ENCODE measurements at places on chromosomes 5 and 9. TPM values are rescaled to one million over a fixed set of nuclear protein-coding genes. Genes with fewer than 3 reads are reported as not detected.

The GRXCR2 gene
- polyA plus RNA-seq = not detected

DNA sequence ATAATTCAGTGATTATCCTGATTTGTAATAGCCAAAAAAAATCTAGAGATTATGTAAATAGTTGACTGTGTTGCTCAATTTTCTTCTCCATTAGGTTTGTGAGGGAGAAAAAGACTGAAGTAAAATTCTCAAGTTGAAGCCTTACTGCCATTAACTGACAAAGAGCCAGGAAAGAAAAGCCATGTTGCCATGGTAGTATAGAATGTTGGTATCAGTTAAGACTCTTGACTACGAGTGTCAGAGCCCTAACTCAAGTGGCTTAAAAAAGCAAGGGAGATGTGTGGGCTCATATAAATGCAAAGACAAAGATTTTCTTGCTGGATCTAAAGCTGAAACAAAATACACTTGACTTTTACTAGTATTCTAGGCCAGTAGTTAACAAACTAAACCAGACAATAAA, 571.7 kb downstream of the KCTD16 start:
- no peak for DNase-seq

DNA sequence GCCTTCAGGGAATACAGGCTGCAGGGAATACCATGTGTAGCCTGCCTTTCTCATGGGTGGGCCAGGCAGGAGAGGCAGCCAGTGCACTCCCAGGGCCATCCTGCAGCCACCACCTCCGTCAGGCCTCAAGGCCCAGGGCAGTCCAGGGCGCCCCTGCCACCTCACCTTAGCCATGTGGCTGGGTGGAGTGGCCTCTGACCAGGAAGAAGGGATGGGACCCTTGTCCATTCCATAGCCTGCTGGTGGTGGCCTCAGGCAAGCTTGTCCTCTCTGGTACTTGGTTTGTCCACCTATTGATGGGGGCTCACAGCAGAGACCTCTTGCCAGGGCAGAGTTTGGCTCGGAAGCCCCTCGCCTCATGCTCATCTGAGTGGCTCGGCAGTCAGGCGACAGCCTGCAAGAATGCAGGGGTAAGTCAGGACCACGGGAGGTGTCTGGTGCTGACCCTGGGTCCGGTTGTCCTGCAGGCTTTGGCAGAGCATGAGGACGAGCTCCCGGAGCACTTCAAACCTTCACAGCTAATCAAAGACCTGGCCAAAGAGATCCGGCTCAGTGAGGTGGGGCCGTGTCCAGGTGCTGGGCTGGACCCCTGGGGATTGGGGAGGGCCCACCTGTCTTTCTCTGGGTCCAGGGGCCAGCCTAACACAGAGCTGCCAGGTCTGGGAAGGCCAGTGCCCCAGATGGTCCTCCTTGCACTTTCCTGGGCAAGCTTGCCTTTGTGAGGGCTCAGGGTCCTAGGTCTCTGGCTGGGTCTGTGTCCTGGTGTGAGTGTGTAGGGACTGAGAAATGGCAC, 82.9 kb downstream of the PHF2 start:
- DNase-seq = no peak

DNA sequence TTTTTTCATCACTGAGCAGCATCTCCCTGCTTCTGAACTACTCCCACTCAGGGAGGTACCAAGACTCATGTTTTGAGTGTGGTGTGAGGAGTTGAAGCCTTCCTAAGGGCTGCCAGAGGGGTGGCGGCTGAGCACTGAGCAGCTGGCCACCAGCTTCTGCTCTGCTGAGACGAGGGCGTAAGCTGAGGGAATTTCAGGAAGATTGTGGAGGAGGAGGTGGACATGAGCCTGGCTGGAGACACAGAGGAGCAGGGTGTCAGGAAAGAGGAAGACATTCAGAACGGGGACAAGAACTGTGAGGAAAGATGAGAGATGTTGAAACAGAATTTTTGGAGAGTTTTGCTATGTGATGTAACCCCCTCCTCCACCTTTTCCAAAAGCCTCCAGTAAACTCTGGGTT, 7.8 kb downstream of the LCP2 start:
- DNase-seq = no peak

- no peak for DNase-seq
Measured at GRCh38 chr5:148912714-148913398, 86.4 kb downstream of the ADRB2 start.
